ENCODE measurements at places on chromosomes 3 and 15. TPM values are rescaled to one million over a fixed set of nuclear protein-coding genes. Genes with fewer than 3 reads are reported as not detected.

Gene CALML4
- 17.8 TPM for total RNA-seq

Gene NMB
- total RNA-seq = 2.0 TPM

Gene MBNL1
- total RNA-seq = 332 TPM

DNA sequence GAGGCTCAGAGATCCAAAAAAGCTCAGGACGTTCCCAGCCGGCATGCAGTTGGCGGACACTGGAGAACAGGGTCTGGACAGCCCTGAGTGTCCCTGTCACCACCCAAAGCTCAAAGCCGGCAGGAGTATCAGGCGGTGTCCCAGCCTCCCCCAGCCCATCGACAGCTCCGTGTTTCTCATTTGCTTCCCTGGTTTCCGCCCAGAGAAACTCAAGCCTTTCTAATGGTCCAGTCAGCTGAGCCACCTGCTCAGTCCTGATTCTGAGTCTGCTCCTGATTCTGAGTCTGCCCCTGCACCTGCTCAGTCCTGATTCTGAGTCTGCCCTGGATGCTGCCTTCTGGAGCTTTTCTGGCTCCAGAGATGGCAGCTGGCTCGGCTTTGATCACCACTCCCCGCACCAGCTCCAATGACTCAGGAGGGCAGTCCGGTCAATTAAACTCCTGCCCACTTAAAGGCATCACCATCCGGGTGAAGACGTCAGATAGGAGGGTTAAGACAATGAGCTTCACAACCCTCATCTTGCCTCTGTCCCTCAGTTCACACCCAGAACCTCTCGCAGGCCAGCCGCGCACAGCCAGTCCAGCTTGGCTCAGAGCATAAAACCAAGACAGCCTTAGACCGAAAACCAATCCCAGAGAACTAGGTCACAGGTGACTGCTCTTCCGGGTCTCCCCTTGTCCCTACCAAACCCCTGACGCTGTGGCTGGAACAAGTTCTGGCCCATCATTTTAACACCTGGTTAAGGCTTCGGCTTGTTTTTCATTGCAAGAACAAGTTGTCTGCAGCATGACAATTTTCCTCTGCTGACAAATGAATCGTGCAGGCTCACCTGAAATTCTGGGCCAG, 6.8 kb downstream of the PCSK6 start:
- no peak for DNase-seq

DNA sequence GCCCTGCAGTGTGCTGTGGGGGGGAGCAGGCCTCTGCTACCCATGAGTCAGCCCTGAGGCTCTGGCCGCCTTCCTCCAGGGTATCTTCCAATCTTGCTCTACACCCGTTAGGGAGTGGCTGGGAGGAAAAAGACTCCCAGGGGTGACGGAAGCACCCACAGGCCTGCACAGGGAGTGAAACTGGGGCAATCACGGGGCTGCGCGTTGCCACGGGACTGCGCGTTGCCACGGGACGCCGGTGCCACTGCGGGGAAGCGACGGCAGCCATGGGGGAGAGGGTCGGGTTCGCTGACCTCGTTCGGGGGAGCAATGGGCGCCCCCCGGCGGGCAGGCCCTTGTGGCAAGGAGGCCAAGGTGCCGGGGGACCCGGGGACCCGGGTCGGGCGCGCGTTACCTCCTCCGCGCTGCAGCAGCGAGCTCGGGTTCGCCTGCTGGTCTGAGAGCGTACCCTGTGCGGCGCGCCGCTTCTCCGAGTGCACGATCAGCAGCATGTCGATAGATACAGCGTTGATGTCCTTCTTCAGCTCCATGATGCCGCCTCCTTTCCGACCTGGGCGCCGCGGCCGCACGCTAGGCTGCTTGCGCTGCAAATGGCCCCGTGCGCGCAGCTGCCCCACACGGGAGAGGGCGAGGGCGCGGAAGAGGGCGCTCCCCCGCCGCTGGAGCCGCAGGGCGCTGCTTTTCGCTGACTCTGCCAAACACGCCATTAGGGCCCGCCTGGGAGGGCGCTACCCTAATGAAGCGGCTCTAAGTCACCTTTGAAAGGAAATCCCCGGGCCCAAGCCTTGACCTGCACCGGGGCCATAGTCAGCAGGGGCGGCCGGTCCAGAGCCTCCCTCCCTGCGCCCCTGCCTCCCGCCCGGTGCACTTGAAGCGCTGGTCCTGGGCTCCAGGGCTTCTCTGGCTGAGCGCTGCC, at the start of gene KY:
Gene KY (minus strand): TSS at position 592 of the 916 bp plus-strand sequence. CDS start 62 bp downstream, at position 530.
- peak; percentile 54 for DNase-seq

- peak; percentile 42 for DNase-seq
Measured at GRCh38 chr15:73809728-73810501, 56.8 kb upstream of the INSYN1 start.

Measured in stomach (tissue), 19 donors.